Hair follicular keratinocyte (primary cell): ENCODE measurements at places on chromosomes 1 and 21. TPM values are rescaled to one million over a fixed set of nuclear protein-coding genes. Genes with fewer than 3 reads are reported as not detected.

Gene NEGR1
- 0.04 and 0.08 TPM in 2 replicates for total RNA-seq

Gene KLF17
- not detected in 2 replicates for total RNA-seq

Gene RPS8
- 2,787 and 3,108 TPM in 2 replicates for total RNA-seq

Gene CSMD2
- total RNA-seq: 0.11 and 0.94 TPM in 2 replicates

Gene SH2D5
- total RNA-seq: 77.1 and 90.8 TPM in 2 replicates

Gene FCAMR
- not detected in 2 replicates for total RNA-seq

Gene C1orf94
- not detected in 2 replicates for total RNA-seq

Gene TMPRSS3
- not detected in 2 replicates for total RNA-seq

Gene SHISAL2A
- total RNA-seq: not detected in 2 replicates

Gene SPRR2E
- 1.1 TPM in 1 of 2 replicates, not detected in the other for total RNA-seq

Gene ADAMTSL4
- 8.5 and 18.4 TPM in 2 replicates for total RNA-seq

Gene PTCH2
- total RNA-seq: not detected in 2 replicates

Gene PLD5
- 3.3 and 10.5 TPM in 2 replicates for total RNA-seq

Gene CFAP141
- total RNA-seq: not detected in 2 replicates

Gene MOB3C
- total RNA-seq: 7.3 and 11.4 TPM in 2 replicates

Gene MPL
- 0.08 and 0.34 TPM in 2 replicates for total RNA-seq

Gene ERRFI1
- total RNA-seq: 53.1 and 148 TPM in 2 replicates

Gene B4GALT3
- 36.7 TPM in 2 replicates for total RNA-seq
